Cerebellum (tissue), 4 donors: ENCODE measurements at places on chromosomes 6 and 20.

DNA sequence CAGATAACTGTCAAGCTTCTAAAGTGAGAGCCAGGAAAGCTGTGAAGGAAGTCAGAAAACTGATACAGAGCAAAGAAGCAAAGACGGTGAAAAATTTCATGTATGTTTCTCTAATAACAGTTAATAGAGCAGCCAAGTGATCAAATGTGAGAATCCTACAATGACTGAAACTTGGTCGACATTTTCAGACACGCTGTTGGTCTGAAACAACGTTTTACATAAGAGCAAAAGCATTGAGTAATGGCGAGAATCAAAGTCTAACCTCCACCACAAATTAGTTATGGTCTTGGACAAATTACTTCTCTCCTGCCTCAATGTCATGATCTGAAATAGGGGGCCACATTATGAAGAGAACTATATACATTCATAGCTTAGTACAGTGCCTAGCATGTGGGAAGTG is 3.3 kb downstream of the MKKS start:
- no peak for DNase-seq

DNA sequence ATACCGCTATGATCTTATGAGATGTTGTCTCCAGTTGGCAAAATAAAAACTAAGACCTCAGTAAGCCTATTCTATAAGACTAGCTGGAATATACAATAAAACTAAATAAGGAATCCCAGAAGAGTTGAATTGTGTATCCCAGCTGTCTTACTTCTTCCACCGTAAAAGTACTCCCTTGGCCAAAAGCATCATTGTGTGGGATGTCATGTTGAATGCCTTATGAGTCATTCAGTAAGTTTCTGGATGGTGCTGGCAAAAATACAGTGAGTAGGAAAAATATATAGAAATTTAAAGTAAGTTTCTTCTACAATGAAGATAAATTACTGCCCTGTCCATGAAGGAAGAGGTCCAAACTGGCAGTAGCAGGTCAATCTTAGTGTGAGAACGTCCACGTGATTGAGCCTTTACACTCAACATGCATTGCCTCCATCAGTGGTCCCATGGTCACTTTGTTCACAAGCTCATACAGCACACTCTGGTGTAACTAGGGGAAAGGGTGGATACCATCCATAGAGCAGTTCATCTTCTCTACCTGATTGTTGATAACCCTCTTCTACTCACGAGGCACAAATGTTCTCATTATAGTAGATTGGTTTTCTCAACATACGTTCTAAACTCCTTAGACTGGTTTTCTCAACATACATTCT is 13.7 kb upstream of the ZNF318 start:
- no peak for DNase-seq

DNA sequence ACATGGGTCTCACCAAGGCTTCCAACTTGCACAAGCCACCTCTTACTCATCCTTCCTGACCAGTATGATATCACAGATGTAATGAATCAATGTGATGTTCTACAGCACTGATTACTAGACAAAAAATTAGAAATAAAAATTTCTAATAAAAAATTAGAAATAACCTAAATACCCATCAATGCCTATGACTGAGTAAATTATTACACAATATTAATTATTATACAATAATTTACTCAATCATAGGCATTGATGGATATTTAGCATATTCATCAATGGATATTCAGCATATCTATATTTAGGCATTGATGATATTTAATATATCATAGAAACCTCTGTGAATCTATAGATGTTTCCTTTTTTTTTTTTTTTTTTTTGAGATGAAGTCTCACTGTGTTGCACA is 43.2 kb upstream of the MBOAT1 start:
- no peak for DNase-seq

DNA sequence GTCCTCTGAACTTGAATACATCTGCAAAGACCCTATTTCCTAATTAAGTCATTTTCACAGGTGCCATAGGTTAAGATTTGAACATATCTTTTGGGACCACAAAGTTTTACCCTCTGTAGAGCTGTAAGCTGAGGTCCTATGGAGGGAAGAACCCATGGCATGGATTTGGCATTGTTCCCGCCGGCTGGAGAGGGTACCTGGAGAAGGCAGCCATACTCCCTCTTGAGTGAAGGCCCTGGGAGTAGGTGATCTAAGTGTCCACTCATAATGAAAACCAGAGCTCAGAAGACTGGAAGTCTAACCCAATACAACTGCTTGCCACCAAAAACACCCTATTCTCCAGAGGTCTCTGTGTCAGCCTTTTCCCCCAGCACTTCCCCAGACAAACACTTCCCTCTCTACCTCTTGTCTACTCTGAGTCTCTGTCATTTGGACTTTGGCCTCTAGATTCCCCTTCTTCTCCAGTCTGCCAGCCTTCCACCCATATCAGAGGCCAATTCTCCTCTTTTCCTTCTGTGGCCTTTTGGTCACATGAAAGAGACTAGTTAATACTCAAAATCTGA is 363.9 kb downstream of the MAFB start:
- DNase-seq, result no peak

- DNase-seq, result no peak
Observed at GRCh38 chr6:145087034-145087433, 648.3 kb downstream of the EPM2A start.

GRCh38 chr20:11917663-11918062 is at the start of gene BTBD3:
Gene BTBD3 (plus strand): TSS chr20:11917893. CDS start chr20:11918276, 383 bp downstream.
- peak; percentile 91 for DNase-seq

GRCh38 chr6:154471609-154472362 is 38.7 kb downstream of the CNKSR3 start:
- no peak for DNase-seq

DNA sequence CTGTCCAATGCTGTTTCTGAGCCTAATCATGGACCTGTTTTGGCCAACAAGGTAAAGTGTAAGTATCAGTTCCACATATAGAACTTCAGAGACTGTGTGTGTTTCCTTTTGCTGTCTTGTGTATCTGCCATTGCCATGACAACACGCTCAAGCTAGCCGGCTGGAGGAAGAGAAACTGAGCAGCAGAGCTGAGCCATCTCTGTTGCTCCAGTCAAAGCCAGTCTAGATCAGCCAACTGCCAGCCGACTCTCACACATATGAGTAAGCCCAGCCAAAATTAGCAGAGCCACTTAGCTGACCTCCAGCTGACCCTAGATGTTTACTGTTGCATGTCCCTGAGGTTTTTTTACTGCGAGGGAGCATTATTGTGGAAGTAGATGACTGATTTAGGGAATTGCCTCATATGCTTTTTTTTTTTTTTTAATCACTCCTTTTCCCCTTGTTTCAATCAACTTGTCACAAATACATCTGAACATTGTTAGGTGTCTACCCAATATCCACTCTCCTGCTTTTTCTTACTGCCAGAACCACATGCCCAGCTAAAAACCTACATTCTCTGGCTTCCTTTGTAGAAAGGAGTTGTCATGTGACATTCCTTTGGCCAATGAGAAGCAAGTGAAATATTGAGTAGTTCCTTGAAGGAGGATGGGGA is 304.3 kb upstream of the SUPT3H start:
- DNase-seq, result no peak

GRCh38 chr6:41535766-41536165 is 10.4 kb upstream of the FOXP4 start:
- DNase-seq, result no peak

DNA sequence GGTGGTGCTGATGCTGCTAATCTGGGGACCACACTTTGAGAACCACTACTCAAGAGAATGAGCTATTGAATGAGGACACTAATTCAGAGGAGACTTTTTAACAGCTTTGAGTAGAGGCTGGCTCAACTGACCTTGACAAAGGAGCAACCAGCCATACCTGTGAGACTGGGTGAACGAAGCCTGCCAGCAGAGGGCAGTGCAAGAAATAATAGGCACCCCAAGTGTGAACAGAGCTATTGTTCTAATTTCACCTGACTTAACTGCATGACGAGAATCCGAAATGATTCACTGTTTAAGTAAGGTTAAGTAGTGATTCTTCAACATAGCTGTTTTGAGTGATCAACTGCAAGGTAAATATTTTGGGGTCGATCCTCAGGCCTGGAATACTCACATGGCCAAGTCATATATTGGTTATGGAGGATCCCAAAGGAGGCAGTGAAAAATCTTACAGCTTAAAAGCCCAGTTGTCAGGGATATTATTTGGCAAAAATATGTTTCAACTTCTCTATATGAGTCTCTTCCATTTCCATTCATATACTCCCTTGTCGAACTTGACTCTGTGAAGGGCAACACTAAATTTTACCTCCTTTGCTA is 550.5 kb upstream of the MARCKS start:
- peak; percentile 12 for DNase-seq

DNA sequence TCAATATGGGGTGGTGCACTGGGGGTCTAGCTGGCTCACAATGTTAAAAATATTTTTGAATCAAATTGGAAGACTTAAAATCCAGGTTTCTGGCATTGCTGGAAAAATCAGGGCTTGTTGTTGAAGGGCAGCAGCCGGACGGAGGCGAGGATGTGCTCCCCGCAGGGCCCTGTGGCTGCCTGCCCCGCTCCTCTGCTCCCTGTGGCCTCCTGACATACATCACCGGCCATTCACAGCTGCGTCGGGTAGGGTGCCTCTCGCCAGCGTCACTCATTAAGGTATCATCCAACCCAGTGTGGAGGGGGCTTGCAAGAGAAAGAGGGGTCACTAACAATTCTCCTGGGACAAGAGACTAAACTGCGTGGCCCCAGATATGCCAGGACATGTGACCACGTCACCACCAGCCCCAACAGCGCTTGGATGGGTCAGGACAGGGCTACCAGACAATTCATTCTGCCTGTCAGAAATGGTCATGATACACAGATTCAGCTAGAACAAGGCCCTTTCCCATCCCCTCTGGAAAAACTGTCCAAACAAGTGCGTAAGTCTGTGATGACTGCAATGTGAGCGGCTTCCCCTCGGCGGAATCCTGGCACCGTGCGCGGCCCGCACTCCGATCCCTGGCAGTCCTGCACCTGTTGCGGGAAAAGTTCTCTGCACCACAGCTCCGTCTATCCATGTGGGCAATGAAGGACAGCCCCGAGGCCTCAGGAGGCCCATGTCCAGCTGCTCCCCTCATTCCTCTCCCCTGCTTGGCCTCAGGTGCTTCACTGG is 12.0 kb downstream of the GATA5 start:
- peak; percentile 23 for DNase-seq

- DNase-seq, result no peak
Observed at GRCh38 chr6:143176090-143177021, 115.7 kb downstream of the AIG1 start.

- DNase-seq, result no peak
Observed at GRCh38 chr6:48834706-48835105, 628.3 kb downstream of the MMUT start.

DNA sequence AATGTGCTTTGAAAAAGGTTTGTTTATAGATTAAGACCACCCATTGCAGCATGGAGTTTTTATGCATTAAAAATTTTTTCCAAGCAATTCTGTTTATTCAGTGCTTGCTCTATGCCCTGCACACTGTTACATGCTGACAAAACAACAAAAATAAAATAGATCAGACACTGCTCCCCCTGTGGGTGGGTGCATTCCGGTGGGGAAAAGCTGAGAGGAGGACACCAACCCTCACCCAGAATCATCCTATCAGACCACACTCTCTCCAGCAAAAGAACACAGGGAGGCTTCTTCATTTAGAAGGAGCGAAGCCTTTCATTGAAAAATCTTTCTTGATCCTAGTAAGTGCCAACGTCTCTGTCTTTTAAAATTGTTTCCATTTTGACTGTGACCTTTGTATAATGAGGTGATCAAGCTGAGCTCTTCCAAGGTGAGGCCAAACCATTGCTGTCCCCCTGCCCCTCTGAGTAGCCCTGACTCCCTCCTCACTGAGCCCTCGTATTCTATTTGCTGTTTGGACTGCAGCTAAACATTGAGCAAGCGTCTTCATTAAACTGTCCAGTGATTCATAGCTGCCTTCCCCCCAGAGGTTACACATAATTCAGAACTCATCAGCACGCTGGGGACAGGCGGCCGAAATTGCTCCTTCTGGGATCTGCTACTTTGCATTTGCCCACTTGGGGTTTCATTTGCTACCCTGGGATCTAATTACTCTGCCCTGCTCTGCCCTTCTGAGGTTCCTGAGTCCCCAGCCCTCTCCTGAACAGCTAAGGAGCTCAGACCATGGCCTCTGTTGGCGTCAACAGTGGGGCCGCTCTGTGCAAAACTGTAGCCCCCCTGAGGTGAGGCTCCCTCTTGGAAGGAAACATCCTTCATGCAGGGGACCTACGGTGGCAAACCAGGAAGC is 102.4 kb downstream of the F13A1 start:
- no peak for DNase-seq

GRCh38 chr6:16757332-16757731 is 3.9 kb downstream of the ATXN1 start:
- DNase-seq, result no peak

DNA sequence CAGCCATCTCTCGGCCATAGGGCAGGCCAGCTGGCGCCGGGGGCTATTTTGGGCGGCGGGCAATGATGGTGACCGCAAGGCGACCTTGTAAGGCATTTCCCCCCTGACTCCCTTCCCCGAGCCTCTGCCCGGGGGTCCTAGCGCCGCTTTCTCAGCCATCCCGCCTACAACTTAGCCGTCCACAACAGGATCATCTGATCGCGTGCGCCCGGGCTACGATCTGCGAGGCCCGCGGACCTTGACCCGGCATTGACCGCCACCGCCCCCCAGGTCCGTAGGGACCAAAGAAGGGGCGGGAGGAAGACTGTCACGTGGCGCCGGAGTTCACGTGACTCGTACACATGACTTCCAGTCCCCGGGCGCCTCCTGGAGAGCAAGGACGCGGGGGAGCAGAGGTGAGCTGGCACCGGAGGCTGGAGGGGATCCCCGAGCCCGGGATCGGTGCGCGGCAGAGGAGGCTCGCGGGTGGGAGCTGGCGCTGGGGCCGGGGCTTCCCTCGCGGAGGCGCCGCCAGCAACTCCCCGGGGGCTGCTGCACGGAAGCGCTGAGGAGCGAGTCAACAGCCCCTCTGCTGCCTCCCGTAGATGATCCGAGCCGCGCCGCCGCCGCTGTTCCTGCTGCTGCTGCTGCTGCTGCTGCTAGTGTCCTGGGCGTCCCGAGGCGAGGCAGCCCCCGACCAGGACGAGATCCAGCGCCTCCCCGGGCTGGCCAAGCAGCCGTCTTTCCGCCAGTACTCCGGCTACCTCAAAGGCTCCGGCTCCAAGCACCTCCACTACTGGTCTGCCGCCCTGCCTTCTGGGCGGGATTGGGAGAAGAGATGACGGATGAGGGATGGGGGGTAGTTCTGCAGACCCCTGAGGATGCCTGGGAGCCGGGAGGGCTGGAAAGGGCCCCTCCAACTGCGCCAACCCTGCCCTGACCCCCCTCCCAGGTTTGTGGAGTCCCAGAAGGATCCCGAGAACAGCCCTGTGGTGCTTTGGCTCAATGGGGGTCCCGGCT is at the start of the genes CTSA and NEURL2:
TSS of gene CTSA (plus strand) at position 351 of the 999 bp plus-strand sequence. CDS start at position 585, 234 bp downstream.
TSS of gene NEURL2 (minus strand) at position 224 of the 999 bp plus-strand sequence. CDS start at position 7, 217 bp downstream.
- peak; percentile 96 for DNase-seq

DNA sequence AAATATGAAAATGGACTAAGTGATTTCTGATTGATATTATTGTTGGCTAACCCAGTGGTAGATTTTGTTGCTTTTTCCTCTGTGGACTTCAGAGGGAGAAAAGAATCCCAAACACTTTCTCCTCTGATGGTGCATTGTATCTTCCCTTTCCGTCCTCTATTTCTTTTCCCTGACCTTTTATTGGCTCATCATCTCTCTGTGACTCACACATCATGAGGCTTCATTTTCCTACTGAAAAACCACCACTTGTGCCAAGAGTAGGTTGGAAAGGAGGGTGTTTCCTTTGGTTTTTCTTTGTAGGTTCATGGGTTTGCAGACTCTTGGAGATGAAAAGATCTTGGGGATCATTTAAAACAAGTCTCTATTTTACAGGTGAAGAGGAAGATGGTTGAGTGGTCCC is 311.7 kb upstream of the JAG1 start:
- no peak for DNase-seq
